Gastrocnemius medialis (tissue), 4 donors: ENCODE measurements at places on chromosomes 6 and 20. TPM values are rescaled to one million over a fixed set of nuclear protein-coding genes. Genes with fewer than 3 reads are reported as not detected.
A peak's percentile ranks its signal among the peaks of the same experiment; 100 is the strongest.

GRCh38 chr20:10540636-10541493, 105.8 kb downstream of the SLX4IP start:
- no peaks in the 10 kb centered on the region for H3K27me3 ChIP-seq
- DNase-seq = no peak
- H3K27ac ChIP-seq = no peak overlapping the region
- no peaks in the 10 kb centered on the region for H3K36me3 ChIP-seq

DNA sequence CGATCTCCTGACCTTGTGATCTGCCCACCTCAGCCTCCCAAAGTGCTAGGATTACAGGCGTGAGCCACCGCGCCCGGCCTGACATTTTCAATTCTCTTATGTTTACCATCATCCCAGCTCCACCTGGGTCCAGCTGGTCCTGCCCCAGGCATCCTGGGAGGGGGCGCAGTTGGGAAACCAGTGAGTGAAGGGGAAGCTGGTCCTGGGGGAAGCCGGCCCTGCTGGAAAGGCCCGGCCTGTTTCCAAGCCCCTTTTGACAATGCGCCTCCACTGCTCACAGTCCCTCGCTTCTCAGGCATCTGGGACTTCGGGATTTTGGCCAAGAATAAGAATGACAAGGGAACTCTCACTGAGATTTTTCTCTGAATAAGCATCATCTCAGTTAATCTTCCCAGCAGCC, 14.2 kb downstream of the SLC13A3 start:
- no peak for DNase-seq
- H3K27me3 ChIP-seq = no peaks in the 10 kb centered on the region
- no peak overlapping the region for H3K27ac ChIP-seq
- H3K4me1 ChIP-seq = no peaks in the 10 kb centered on the region
- H3K4me3 ChIP-seq = no peak overlapping the region
- H3K36me3 ChIP-seq = no peaks in the 10 kb centered on the region

DNA sequence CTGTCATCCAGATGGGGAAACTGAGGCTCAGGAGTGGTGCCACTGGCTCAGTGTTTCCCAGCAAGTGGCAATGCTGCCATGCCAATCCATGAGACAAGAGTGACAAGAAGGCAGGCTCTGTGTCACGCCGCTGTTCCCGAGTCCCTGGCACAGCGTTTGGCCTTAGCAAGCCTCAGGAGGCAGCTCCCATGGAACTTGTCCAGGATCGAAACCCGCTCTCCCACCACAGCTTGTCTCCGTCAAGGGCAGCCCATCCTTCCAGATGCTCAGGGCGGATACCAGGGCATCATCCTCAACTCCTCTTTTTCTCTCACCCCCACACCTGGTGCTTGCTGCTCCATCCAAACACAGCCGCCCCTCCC, 110.6 kb upstream of the PTPN1 start:
- no peaks in the 10 kb centered on the region for H3K36me3 ChIP-seq
- no peak overlapping the region for H3K4me3 ChIP-seq
- DNase-seq = no peak

- no peak overlapping the region for H3K27ac ChIP-seq
- peaks cover 11% of the 10 kb centered on the region for H3K4me1 ChIP-seq
- no peaks in the 10 kb centered on the region for H3K36me3 ChIP-seq
- DNase-seq = peak; percentile 11
These were observed 59.5 kb upstream of the BMP2 start for GRCh38 chr20:6708010-6708409.

GRCh38 chr6:15893556-15894253, 230.9 kb upstream of the DTNBP1 start:
- H3K27ac ChIP-seq = no peak overlapping the region
- H3K4me3 ChIP-seq = no peak overlapping the region
- H3K36me3 ChIP-seq = no peaks in the 10 kb centered on the region
- DNase-seq = no peak

- H3K27ac ChIP-seq = peak overlapping the region; percentile 84
- H3K4me1 ChIP-seq = peaks cover 15% of the 10 kb centered on the region
- no peak overlapping the region for H3K4me3 ChIP-seq
- no peak for DNase-seq
- H3K36me3 ChIP-seq = no peaks in the 10 kb centered on the region
These were observed 4.9 kb downstream of the PREX1 start for GRCh38 chr20:48822879-48823385.

GRCh38 chr6:4176907-4177306, 41.5 kb upstream of the ECI2 start:
- H3K4me3 ChIP-seq = no peak overlapping the region
- H3K36me3 ChIP-seq = no peaks in the 10 kb centered on the region
- H3K27me3 ChIP-seq = no peaks in the 10 kb centered on the region
- no peak for DNase-seq
- H3K27ac ChIP-seq = no peak overlapping the region

DNA sequence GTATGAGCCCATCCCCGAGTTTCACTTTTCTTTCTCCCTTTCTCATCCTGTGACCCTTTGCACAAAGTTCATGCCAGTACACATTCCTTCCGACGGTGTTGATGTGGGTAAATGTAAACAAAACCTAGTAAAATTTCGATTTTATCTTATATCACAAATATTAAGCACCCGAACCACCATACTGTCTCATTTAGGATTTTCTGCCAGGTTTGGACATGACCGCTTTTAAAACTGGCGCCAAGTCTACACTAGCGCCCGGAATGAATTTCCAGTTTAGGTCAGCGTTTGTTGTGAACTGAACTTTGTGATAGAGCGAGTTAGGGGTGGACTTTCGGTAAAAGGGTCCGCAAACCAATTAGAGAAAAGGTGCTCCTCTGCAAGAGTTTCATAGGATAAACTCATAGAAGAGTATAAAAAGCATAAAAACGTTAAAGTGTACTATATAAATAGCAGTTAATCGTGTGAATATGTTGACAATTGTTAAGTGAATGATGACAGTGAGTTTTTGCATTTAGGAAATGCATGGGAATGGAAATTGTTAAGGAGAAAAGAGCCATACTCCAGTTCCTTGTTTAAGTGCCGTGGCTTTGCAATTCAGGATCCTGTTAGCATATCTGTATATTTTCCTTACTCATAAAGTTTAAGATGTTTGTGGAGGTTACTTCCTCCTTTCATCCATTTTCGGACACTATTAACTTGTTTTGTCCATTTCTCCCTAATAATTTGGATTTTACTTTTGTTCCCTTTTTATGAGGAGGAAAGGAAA, 937 bp downstream of the AKAP7 start:
- peak overlapping the region; percentile 72 for H3K27ac ChIP-seq
- peak overlapping the region; percentile 62 for H3K4me3 ChIP-seq
- no peaks in the 10 kb centered on the region for H3K36me3 ChIP-seq
- DNase-seq = no peak

GRCh38 chr6:114987281-114987680, 644.5 kb upstream of the HS3ST5 start:
- no peak overlapping the region for H3K4me3 ChIP-seq
- H3K27ac ChIP-seq = no peak overlapping the region
- H3K27me3 ChIP-seq = no peaks in the 10 kb centered on the region
- DNase-seq = no peak
- no peaks in the 10 kb centered on the region for H3K36me3 ChIP-seq
- no peaks in the 10 kb centered on the region for H3K4me1 ChIP-seq

DNA sequence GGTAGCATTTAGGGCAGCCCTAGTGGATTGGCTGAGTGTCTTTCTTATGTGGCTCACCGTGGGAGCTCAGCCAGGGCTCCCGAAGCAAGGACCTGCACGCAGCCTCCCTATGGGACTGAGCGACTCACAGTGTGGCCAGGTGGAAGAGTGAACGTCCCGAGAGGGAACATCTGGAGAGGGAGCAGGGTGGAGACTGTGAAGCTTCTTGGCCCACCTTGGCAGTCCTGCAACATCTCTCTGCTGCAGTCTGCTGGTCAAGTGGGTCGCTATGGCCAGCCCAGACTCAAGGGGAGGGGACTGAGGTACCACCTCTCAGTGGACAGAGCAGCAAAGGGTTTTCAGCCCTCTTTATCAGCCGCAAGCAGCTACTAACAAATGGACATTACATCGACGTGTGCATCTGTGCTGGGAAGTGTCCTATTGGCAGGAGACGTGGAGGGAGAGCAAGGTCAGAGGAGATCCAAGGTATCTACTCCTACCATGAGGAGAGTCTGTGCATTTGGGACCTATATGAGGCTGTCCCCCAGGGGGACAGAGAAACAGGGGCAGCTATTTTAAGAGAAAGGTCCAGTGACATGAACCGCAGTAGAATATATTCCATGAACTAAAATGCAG, 49.0 kb upstream of the NXT1 start:
- no peak for DNase-seq
- no peaks in the 10 kb centered on the region for H3K27me3 ChIP-seq
- no peak overlapping the region for H3K27ac ChIP-seq
- no peaks in the 10 kb centered on the region for H3K36me3 ChIP-seq
- H3K4me3 ChIP-seq = no peak overlapping the region

DNA sequence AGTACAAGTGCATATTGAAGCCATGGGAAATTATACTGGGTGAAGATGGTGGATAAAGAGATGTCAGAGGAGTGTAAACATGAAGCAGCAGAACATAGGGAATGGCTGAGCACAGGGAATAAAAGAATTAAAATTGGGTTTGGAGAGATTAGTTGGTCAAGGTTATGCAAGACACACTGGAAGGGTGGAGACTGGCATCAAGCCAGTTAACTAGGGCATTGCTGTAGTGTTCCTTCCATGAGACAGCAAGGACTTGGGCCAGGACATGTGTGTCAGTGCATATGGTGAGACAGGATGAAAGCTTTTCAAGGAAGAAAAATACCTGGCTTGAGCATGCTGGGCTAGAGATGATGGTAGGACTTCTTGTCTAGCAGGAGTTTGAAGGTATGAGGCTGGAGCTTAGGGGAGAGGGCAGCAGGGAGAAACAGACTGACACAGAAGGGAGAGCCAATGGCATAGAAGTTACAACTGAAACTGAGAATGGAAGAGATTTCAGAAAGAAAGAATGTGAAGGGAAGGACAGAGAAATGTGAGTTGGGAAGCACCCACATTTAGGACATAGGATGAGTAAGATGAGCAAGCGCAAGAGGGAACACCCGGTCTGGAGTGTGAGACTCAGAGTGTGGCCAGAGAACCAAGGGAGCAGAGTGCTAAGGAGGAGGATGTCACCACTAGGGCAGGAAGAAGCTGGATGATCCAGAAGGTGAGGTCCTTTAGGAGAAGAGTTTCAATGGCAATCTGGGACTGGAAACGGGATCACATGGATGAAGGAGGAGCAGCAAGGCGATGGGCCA, 14.5 kb upstream of the TMEM170B start:
- DNase-seq = no peak
- no peak overlapping the region for H3K27ac ChIP-seq
- H3K4me3 ChIP-seq = no peak overlapping the region
- H3K4me1 ChIP-seq = no peaks in the 10 kb centered on the region
- no peaks in the 10 kb centered on the region for H3K36me3 ChIP-seq
- H3K27me3 ChIP-seq = no peaks in the 10 kb centered on the region

DNA sequence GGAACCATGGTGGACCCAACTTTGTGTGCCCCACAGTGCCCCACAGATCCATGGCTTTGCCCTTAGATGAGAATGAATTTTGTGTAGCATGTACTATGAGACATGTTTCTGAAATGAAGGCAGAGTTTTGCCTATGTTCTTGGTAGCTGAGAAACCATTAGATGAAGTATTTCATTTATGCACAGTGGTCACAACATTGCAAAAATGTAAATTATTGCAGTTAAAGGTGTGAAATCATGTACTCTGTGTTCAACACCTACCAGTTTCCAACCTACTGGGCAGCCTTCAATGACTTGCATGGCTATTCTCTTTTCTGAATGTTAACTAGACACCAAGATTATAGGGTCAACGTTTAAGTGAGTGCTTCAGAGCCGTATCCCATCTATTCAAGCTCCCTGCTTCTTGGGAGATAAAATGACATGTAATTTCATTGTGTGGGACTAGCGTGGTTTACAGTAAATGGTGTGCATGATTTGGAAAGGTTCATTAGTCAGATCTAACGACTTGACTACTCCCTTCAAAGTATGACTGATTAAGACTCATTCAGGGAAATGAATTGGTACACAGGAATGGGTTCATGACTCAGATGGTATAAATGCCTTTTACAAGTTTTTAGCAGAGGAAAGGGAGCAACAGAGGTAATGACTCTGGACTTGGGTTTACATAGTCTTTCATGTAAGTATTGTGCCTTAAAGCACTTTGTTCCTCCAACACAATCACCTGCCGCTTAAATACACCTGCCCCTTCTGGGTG, 106.1 kb upstream of the AKIRIN2 start:
- H3K27me3 ChIP-seq = no peaks in the 10 kb centered on the region
- no peaks in the 10 kb centered on the region for H3K4me1 ChIP-seq
- no peak overlapping the region for H3K4me3 ChIP-seq
- no peak overlapping the region for H3K27ac ChIP-seq

DNA sequence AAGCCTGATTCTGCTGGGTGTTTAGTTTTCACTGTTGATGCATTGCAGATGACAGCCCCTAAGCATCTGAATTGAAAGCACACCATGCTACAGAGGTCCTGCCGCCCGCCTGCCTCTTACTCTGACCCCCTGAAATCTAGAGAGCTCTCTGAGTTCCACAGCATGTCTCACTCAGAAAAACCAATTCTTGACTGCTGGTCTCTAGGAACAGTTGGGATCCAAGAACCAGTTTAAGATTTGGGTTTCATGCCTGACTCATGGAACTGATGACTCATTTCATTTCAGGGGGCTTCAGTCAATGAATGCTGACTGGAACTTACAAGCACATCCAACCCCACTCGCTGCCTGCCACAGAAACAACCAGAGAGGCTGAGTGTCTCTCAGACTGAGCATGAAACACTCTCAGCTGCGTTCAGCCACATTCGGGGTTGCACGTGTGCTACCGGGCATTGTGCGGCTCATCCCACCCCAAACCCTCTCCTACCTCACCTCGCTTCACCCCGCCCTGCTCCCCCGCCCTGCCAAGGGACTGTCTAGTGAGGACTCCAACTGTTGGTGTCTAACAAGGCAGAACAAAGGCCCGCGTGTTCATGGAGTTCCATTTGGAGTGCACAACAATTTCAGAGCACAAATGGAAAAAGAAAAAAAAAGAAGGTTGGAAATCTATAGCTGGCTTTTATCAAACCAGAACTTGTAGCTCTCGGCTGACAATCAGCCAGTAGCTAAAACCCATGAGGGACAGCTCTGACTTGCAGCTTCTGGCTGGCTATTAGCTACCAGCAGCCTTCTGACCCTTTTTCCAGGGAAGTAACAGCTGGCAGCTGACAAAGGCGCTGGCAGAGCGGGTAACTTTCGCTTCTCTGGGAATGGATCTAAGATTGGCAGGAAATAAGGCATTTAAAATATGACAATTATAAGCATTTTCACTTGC, 20.0 kb upstream of the TRAF3IP2 start:
- peaks cover 38% of the 10 kb centered on the region for H3K4me1 ChIP-seq
- peak; percentile 76 for DNase-seq
- H3K4me3 ChIP-seq = peak overlapping the region; percentile 40

GRCh38 chr6:106694343-106694742, 65.0 kb downstream of the QRSL1 start:
- no peaks in the 10 kb centered on the region for H3K27me3 ChIP-seq
- H3K4me3 ChIP-seq = no peak overlapping the region
- no peaks in the 10 kb centered on the region for H3K4me1 ChIP-seq
- no peak overlapping the region for H3K27ac ChIP-seq

GRCh38 chr6:65964261-65964660, 257.2 kb upstream of the EYS start:
- no peak overlapping the region for H3K4me3 ChIP-seq
- no peak for DNase-seq

The TAF8 gene
- total RNA-seq = 49.2 TPM

The PNRC1 gene
- 260 TPM for total RNA-seq

The TPD52L2 gene
- total RNA-seq = 60.7 TPM

The GPLD1 gene
- total RNA-seq = 0.23 TPM
